Stimulated activated CD4-positive, alpha-beta T cell treated with anti-CD3 and anti-CD28 coated beads, TNF-alpha, amount 100 ng/mL, for 24 hours (primary cell): ENCODE measurements at places on chromosomes 2 and 18.

GRCh38 chr2:60275958-60276357 is 277.5 kb downstream of the BCL11A start:
- no peak for DNase-seq

- DNase-seq, result no peak
These were observed 122.5 kb downstream of the PLEKHM3 start for GRCh38 chr2:207902821-207903220.

DNA sequence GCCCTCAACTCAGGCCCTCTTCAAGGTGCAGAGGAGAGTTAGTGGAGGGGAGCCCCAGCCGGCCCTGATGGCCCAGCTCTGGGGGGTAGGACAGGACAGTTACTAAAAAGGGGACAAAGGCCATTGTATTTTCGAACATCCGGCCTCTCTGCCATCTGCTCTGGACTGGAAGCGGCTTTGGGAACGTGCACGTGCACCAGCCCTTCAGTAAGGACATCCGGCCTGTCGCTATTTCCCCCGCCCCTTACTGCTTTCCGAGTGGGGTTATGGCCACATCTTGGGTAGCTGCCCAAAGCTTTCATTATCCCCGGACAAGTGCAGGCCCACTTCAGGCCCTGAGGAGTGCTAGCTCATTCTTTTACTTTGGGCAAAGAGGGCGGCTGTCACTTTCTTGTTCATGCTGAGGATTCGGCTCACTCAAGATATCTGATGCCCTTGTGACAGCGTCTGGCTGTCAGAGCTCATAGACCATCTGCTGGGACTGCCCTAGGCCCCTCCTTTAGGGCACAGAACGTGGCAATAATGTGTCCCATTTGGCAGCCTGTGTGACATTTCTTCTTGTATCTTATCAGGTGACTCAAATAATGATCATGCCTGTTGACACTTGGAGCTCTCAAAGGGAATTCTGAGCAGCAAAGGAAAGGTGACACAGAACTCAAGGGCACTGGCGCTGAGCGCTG is 17.5 kb downstream of the SLC4A3 start:
- no peak for DNase-seq

- no peak for DNase-seq
These were observed 86.8 kb upstream of the SPHKAP start for GRCh38 chr2:228268301-228268700.

DNA sequence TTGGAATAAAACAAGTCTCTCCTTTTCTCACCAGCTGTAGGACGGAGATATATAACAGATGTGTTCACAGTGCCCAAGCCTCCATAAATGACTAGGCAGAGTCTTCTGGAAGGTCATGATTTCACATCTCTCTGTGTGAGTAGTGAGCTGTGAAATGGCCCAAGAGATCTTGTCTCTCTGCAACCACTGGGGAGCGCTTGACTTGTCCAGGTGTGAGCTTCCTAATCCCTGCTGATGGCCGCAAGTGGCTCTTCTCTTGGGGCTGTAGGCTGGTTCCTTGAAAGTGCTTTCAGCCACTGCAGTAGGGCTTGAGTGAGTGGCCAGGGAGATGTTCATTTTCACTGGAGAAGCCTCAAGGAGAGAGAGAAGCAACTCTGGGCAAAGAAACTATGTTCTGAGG is 38.1 kb upstream of the OTOS start:
- DNase-seq, result no peak

DNA sequence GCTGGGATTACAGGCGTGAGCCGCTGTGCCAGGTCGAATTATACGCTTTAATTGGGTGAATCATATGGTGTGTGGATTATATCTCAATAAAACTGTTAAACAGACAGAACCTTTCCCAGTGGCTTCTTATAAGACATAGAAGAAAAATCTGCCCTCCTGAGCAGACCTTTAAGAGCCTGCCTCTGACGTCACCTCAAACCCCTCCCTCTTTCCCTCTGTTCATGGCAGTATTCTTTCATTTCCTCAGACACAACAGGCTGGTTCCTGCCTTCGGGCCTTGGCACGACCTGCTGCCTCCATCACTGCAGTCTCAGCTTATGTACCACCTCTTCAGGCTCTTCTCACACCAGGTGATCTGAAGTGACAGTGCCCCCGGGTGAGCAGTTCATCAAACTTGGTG is 14.0 kb upstream of the PDIA6 start:
- DNase-seq, result no peak

DNA sequence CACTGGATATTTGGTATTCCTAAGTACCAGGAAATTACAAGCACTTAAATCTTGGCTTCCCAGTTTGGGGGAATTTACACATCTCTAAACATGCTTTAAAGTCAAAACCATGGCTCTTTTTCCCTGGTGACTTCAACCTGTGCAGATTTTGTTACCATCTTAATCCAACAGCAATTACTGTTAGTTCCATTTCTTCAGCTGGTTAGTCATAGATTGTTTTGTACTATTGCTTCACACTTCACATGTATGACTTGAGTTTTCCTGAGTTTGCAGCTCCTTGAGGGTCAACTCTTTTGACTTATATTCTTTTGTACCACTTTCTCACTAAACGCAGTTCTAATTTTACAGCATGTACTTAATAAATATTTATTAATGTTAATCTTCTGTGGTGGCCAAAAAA is 203.4 kb upstream of the RND3 start:
- no peak for DNase-seq

- no peak for DNase-seq
These were observed 425.1 kb downstream of the CBLN2 start for GRCh38 chr18:72119082-72119481.

GRCh38 chr2:136439064-136439676 is 321.2 kb upstream of the CXCR4 start:
- DNase-seq, result no peak

GRCh38 chr2:28495551-28496250 is at the start of gene PLB1:
Gene PLB1 (plus strand): TSS chr2:28496060. CDS start chr2:28496115, 55 bp downstream.
- no peak for DNase-seq

DNA sequence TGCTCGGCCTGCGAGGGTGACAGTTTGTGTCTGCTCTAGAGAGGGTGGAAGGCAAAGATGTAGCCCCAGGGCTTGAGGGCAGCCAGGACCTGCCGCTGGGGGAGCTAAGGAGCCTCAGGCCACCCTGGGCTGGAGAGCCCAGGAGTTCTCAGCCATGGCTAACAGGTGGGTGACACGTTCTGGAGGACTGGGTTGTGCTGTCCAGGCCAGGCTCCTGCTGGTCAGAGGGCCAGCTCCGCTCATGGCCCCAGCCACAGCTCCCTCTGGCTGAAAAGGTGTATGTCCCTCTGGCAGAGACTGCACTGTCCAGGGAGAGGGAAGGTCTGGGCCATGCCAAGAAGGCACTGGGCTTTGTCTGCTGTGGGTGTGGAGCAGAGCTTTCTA is 19.2 kb downstream of the TMEM185B start:
- no peak for DNase-seq

DNA sequence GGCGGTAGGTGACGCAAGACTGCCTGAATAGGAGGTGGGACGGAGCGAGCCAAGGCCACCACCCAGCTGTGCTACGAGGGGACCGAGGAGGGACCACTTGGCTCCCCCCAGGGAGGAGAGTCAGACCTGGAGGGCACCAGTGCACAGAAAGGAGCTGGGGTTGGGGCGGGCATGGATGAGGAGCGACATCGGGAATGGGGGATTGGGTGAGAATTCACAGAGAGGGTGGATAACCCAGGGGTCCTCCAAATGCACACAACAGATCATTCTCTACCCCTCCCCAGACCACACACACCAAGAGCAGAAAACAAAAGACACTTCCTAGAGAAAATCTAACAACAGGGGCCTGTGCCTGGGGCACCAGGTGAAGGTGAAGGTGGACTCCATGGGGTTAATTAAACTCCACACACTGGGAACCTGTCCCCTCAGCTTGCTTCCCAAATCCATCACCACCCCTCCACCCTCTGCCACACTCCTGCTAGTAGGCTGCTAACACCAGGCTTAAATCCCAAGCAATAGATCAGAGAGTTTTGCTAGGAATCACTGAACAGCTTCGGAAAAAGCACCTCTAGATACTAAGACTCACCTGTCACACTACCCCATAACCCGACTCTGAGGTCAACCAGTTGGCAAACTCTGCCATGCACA is 274.6 kb downstream of the EIPR1 start:
- DNase-seq, result no peak

DNA sequence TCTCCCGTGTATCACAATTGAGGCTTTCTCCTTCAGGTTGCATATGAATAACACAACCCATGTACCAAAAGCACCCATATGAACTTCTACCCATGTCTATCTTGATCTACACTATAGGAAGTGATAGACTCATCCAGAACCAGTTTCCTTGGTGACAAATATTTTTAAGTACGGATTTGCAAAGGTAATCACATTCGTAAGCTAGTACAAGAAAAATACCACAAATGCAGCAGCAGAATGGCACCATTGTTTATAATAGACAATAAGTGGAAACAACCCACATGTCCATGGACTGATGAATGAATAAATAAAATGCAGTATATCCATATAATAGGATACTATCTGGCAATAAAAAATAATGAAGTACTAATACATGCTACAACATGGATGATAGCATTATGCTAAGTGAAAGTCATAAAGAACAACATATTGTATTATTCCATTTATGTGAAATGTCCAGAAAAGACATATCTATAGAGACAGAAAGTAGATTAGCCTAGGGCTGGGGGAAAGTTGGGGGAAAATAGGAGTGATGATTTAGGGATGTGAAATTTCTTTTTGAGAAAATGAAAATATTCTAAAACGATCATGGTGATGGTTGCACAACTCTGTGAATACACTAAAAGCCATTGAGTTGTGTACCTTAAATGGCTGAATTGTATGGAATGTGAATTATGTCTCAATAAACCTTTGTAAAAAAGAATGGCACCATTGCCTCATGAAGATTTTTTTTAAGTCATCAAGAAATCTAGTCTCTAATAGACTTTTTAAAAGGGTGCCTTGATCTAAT is 3.4 kb upstream of the CCDC88A start:
- no peak for DNase-seq

GRCh38 chr2:234977228-234977679 is 25.4 kb downstream of the SH3BP4 start:
- no peak for DNase-seq

DNA sequence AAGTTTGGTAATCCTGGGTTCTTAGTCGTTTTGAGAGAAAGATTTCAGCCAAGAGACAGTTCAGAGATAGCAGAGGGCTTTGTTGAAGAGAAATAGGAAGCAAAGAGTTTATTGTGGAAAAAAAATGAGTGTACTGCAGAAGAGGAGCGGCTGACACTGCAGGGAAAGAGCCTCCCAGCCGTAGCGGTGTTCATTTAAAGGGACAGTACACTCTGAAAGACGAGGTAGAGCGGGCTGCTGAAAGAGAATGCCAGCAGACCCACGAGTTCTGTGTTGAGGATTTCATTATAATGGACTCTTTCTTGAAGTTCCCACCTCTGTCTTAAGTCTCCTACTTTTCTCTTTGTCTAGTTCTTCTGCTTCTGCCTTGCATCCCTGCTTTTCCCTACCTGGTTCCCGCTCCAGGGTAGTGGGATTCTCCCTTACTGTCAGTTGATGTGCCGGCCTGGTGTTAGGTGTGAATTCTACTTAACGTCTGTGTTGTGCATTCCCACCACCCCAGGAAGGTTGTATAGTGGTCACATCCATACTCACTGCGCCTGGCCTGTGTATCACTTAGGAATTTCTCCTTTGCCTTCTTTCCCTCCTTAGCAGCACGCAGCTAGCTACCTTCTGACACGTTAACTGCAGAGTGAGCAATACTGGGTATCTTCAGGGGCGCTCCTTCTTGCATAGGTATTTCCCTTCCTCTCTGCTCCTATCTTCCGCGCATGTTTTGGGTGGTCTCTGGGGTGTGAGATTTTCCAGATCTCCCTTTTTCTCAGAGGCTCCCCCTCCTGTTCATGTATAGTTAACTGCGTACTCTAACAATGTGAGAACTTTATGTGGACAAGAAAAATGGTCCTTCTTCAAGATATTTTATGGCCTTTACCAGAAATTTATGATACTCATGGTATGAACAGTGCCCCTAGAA is 164.5 kb downstream of the PTH2R start:
- DNase-seq, result no peak

GRCh38 chr2:78676921-78677696 is 348.4 kb upstream of the REG3G start:
- DNase-seq, result no peak

DNA sequence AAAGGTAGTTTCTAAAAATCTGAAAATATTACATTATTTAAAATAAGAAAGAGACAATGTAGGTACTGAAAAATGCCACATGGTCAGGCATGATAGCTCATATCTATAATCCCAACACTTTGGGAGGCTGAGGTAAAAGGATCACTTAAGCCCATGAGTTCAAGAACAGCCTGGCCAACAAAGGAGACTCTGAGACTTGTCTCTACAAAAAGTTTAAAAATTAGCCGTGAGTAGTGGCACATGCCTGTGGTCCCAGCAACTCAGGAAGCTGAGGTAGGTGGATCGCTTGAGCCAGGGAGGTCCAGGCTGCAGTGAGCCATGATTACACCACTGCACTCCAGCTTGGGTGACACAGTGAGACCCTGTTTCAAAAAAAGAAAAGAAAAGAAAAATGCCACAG is 21.8 kb downstream of the ATAD2B start:
- no peak for DNase-seq

DNA sequence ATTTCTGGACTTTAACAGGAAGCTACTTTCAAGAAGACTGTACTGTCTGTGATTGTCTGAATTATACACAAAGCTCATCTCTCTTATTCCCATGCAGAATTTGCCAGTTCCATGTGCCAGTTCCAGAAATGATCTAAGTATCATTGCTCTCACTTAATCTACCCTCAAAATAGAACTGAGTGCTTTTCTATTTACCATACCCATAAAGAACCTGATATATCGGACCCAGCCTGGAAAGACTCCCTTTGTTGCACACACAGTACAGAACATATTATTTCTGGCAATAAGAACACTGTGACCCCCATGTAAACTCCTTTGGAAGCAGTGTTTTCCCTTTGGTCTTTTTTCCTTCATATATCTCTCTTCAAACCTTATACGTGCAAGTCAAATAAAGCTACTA is 102.3 kb upstream of the TTN start:
- no peak for DNase-seq

GRCh38 chr2:28420722-28421121 is 28.1 kb downstream of the FOSL2 start:
- DNase-seq, result no peak

GRCh38 chr2:134260713-134261112 is 6.8 kb downstream of the MGAT5 start:
- no peak for DNase-seq

GRCh38 chr2:66694087-66694860 is 259.3 kb downstream of the MEIS1 start:
- DNase-seq, result no peak

DNA sequence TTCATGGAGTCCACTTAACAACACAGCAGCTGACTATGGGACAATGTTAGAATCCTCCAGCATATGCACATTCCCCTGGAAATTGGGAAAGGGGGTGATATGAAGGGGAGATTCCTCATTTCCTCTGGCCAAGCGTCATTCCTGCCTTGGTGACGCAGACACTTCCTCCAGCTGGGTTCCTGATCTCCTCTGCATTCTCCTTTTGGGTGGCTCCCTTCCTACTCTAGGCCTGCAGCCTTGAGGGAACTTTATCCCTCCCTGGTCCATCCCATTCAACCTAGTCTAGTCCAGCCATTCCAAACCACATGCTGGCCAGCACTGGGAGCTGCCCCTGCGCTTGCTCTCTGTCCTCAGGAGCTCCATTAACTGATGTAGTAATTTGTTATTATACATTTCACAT is 216.8 kb downstream of the VAPA start:
- no peak for DNase-seq

GRCh38 chr2:56034258-56034657 is 110.7 kb upstream of the EFEMP1 start:
- DNase-seq, result no peak
